ENCODE measurements at places on chromosomes 4 and X.

DNA sequence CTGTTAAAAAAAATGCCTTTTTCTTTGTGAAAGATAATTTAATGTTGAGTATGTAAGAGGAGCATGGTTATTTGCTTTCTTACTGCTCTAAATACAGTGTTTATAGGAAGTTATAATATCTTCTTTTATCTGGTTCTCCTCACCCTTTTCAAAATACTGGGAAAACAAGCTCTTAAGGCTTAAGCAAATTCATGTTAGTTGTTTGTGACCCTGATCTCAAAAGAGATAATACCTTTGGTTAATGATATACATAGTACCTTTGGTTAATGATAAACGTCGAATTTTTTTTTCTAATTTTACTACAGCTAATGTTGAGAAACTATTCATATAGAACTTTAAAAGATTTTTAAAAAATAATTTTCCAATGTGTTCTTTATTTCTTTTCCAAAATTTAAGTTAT, 180.1 kb downstream of the RAPGEF2 start:
- no peak for DNase-seq

- peak; percentile 17 for DNase-seq
Measured at GRCh38 chr4:105059337-105059736, 87.3 kb upstream of the TET2 start.

GRCh38 chr4:55397126-55397436, 1.3 kb downstream of the TMEM165 start:
- DNase-seq, result no peak

DNA sequence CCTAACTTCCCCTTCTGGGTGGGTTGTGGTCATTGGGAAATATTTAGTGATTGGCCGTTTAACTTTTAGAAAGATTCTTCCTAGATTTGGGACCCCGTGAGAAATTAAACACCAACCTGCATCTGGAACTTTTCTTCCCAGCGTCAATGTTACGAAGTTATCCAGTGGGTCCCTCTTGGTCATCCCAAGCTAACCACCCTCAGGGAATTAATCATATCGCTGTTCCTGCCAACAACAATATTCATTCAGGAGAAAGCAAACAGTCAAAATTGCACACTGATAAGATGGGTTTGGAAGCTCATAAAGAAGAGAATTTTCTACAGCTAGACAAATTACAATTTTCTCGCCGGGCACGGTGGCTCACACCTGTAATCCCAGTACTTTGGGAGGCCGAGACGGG, 121.2 kb upstream of the STX18 start:
- DNase-seq, result no peak

GRCh38 chr4:1579001-1579900, 104.9 kb downstream of the FAM53A start:
- peak; percentile 73 for DNase-seq

DNA sequence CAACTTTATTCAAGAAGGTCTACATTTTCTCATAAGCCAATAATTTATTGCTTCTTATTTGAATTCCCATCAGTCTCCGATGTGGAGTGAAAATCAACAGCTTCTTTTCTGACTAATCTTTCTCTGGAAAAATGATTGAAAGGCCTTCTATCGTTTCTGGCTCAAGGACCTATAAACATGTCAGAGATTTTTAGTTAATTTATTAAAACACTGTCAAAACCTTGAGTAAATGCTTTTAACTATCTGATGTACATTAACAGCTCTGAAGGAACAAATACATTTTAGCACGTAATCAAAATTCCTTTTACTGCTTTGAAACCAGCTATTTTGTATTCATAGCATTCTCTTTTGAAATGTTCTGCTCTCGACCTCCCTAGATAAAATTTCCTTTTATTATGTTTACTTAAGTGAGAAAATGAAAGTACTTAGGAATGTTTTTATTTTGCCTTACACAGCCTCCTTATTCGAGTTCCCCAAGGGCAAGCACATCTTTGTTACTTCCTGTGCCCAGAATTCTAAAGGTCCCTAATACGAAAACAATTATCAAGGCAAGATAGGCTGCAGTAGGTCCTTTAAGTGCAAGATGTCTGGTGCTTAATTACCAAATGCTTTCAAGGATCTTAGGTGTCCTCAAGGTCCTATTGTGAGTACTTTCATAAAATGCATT, 3.1 kb upstream of the ZFX start:
- no peak for DNase-seq

DNA sequence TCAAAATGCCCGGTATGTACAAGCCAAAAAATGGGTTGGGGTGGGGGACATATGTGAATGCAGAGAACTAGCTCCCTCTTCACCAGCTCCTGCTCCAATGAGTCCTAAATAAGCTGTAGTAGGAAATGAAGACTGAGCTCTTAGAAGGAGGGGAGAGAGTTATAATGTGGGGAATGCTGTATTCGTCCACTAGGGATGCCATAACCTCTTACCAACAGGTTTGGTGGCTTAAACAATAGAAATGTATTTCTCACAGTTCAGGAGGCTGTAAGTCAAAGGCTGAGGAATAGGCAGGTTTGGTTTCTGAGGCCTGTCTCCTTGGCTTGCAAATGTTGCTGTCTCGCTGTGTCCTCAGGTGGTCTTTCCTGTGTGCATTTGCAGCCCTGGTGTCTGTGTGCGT, 4.4 kb upstream of the INPP4B start:
- no peak for DNase-seq

DNA sequence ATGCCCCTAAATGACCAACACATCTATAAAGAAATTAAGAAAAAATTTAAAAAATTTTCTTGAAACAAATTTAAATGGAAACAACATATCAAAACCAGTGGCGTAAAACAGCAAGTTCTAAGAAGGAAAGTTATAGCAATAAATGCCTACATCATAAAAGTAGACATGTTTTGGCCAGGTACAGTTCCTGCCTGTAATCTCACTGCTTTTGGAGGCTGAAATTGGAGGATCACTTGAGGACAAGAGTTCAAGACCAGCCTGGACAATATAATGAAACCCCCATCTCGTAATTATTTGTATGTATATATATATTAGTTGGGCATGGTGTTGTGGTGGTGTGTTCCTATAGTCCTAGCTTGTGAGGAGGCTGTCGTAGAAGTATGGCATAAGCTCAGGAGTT, 672.4 kb upstream of the GRID2 start:
- DNase-seq, result no peak
